Aorta (tissue), 5 donors: ENCODE measurements at places on chromosomes 16 and 17. TPM values are rescaled to one million over a fixed set of nuclear protein-coding genes. Genes with fewer than 3 reads are reported as not detected.

GRCh38 chr17:78629436-78629995 is 52.3 kb upstream of the DNAH17 start:
- DNase-seq, result no peak

DNA sequence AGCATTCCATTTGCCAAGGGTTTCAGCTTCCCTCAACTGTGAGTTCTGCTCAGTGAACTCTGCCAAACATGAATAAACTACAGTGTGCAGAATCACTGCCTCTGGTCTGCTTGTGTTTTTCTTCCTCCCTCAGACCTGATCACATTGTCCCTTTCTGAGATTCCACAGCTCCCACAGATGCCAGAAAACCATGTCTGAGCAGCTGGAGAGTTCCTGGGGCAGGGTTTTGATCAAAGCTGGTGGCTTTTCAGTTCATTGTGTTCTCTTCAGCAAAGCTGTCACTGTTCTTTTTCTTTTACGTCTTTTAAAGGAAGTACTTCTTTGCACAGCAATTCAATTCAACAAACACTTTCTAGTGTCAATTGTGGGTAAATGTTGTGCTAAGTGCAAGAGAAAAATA is 555.8 kb downstream of the RBFOX1 start:
- DNase-seq, result no peak

GRCh38 chr17:57354673-57355072 is 98.3 kb downstream of the MSI2 start:
- no peak for DNase-seq

DNA sequence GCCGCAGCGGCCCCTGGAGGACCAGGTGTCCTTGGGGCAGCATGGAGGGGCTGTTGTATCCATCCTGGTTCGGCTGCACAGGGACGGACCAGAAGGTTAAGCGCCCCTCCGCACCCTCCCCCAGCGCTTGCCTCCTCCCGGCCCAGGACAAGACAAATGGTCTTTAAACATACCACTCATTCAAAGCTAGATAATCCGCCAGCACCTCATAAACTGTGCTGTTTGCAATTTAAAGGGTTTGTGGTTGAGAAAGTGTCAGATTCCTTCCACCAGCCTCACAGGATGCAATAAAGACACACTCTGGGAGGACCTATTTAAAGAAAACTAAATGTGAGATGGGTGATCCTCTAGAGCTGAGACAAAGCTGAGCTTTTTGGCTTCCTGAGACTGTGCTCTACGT is 426.2 kb upstream of the EEF2KMT start:
- DNase-seq, result no peak

- DNase-seq, result no peak
Observed at GRCh38 chr17:67532326-67532871, 155.3 kb downstream of the PITPNC1 start.

DNA sequence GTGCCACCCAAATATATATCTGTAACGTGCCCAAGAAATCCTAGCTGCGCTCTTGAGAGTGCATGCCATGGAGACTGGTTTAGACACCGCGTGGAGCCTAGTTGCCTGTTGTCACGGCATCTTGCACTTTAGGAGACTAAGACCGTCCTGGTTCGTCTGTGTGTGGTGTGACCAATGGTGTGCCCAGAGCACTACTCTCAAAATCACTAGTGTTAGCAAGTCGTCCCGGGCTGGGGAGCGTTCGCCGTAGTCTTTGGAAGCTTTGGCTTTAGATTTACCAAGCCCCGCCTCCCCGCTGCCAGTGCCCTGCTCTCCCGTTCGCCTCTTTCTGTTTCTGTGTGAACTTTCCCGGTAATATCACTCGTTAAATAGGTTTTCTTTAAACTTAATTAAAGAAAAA is 27.0 kb downstream of the CLUH start:
- no peak for DNase-seq

DNA sequence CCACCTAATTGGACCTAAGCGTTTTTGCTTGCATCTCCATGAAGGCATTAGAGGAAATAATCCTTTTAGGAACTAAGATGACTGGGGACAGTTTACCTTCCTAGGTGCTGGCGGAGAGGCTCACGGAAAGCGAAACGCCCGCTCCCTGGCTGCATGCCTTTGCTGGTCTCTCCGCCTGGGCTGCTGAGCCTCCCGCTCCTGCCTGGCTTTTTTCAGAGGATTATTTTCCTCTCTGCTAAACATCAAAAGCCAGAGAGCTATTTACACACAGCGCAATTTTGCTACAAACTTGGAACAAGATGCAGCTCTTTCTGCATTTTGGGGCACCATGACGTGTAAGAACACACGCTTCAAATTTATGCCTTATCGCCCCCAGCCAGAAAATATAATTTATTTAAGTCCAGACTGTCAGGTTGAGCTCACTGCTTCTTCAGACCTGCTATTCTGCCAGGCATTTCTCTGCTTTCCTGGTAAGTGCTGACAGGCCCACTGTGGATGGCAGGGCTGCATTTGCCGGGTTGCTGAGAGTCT is 124.4 kb downstream of the SPACA3 start:
- DNase-seq, result no peak

DNA sequence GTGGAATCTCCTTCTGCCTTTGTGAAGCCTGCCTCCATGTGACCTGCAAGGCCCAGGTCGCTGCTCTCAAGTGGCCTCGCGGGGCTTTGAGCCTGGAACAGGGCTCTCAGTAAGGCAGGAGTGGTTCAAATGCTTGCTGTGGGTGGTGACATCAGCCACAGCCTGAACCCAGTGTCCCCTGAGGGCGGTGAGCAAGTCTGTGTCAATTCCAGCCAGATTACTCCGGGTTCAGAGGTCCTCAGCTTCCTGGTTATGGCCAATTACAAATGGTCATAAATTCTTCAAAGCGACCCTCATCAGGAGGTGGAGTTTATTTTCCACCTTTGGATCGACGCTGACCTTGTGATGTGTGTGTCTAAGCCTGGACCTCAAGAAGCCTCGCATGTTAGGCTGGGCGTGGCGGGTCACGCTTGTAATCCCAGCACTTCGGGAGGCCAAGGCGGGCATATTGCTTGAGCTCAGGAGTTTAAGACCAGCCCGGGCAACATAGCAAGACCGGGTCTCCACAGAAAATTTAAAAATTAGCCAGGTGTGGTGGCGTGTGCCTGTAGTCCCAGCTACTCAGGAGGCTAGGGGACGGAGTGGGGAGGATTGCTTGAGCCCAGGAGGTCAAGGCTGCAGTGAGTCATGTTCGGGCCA is 17.3 kb downstream of the LGALS3BP start:
- no peak for DNase-seq

GRCh38 chr17:80457236-80457856 is 19.1 kb downstream of the NPTX1 start:
- DNase-seq, result no peak

GRCh38 chr17:76527430-76528111 is 9.9 kb downstream of the CYGB start:
- DNase-seq, result no peak

DNA sequence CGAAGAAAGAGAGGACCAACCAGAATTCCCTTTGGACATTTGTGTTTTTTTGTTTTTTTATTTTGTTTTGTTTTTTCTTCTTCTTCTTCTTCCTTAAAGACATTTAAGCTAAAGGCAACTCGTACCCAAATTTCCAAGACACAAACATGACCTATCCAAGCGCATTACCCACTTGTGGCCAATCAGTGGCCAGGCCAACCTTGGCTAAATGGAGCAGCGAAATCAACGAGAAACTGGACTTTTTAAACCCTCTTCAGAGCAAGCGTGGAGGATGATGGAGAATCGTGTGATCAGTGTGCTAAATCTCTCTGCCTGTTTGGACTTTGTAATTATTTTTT is 3.6 kb downstream of the SOX9 start:
- no peak for DNase-seq

DNA sequence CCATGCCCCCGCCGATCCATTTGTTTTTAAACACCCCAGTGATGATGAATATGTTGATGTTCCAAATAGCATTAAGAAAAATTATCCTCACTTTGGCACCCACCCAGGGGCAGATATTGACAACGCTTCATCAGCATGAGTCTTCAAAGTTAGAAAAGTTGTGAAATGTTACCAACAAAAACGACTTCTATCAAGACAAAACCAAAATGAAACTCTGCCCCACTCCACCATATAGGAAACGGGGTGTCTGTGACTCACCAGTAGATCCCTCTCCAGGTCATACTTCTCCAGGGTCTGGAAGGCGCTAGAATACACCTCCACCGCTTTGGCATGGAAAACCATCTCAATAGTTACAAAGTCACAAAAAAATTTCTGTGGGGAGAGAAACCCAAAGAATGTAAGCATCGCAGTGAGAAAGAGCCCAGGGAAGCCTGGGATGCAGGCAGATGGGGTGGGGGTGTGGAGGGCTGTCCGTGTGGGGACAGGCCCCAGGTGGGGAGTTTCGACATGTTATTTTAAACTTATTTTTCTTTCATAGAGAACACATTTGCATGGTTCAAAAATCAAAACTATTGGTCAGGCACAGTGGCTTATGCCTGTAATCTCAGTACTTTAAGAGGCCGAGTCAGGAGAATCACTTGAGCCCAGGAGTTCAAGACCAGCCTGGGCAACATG is 10.2 kb downstream of the CIBAR2 start:
- no peak for DNase-seq

DNA sequence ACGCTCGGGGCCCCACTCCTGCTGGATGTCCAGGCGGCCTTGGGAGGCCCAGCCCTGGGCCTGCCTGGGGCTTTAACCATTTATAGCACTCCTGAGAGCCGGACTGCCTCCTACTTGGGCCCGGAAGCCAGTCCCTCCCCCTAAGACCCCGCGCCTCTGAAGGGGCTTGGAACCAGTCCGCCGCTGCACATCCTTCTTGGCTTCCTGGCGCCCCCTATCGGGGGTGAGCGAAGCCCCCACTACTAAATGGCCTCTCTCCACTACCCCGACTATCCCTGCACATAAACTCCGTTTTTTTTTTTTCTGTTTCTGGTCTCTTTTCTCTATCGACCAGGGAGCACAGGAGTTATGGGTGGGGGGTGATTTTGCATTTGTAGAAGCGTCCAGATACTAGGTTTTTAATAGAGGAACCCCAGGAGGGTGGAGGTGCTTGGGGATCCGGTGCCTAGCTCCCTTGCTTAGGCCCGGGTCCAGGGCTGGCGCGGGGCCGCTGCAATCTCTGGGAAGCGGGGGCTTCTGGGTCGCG is 633 bp upstream of the NOL3 start:
- DNase-seq, result no peak

Gene TNP2
- total RNA-seq, result not detected

Gene KLHDC4
- 33.3 TPM for total RNA-seq

Gene KIF2B
- not detected for total RNA-seq

Gene TOX3
- total RNA-seq, result not detected

Gene ENPP7
- total RNA-seq, result not detected
